ELR (cell line): ENCODE measurements at places on chromosomes 3 and 15.

DNA sequence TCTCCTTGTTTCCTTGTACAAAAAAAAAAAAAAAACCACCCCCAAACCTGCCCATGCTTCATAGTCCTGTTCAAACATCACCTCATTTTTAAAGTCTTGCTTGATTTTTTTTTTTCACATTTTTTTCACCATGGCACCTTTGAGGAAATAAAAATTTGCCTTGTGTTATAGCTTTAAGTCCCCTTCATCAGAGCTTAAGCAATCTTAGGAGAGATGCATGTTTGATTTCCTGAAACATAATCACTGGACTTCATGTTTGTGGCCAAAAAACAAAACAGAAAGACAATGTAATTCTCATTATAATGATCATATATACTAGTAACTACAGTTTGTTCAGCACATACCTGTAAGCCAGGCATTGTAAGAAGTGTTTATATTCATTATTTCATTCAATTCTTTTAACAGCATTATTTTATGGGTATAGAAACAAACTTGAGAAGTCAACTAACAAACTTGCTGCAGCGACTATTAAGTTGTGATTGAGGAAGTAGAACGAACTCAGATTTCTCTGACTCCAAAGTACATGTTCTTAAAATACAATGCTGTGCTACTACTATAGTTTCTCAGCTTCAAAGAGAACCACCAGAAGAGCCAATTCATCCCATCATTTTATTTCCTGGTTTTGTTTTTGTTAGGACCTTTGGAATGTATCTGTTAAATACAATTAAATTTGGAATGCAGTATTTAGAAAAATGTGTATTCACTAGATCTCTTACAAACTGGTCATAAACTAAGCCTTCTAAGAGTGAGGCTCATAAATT lies 203.8 kb downstream of the TCF12 start:
- no peak for DNase-seq

- DNase-seq: no peak
Measured at GRCh38 chr3:141150081-141150830, 81.4 kb upstream of the PXYLP1 start.

GRCh38 chr3:172506094-172506493 lies 17.1 kb downstream of the TNFSF10 start:
- DNase-seq: no peak

DNA sequence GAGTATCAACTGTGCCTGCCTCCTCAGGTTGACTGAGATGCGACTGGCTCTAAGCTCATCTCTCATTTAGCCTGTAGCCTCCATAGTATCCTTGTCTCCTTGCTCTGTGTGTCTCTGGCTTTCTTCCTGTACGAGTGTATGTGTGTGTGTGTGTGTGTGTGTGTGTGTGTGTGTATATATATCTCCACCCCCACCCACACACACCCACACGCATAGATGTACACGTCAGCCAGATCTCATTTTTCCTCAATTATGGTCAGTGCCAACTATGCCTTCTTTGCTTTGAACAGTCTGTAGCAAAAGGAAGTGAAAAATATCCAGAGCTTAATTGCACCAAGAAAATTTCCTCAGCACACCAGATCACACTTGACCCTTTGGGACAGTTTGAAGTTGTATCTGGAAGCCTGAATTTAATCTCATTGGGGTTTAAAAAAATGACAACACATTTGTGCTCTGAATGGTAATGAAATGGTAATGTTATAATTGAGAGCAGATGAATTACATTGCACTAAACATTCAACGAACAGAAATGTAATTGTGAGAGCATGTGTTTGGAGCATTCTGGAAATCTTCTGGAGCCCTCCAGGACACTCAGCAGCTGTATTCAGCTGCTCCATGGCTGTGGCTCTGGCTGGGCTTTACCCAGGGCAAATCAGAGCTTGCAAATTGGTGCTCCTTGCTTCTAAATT lies 63.6 kb downstream of the RYR3 start:
- DNase-seq: no peak

DNA sequence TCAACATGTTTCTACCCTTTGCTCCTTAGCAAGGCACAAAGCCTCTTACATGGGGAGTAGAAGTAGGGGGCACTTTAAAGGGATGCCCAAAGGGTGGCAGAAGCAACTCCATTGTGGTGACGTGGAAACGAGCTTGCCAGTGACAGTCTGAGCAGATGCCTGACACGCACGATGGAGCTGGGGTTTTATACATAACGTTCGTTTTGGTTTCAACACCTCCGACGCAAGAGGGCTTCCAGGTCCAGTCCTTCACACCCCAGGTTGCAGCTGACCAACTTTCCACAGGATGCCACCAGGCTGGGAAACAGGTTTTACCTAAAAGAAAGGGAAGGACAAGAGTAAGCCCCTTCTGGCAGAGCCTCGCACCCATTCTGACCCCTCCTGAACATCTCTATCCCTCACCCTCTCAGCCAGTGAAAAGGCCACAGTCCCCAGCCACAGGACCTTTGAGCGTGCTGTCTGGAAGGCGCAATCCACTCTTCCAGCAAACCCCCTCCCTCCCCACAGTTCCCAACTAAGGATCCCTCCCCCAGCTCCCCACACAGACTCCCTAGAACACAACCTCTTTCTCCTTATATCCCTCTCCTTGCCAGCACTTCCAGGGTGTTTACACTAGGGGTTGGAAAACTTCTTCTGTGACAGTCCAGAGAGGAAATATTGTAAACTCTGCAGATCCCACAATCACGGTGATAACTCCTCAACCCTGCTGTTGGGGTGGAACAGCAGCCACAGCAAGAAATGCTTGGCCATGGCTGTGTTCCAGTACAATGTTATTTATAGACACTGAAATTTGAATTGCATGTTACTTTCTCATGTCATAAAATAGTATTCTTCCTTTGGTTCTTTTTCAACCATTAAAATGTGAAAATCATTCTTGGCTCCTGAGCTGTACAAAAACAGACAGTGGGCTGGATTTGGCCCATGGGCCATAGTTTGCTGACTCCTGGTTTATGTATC lies 36.2 kb downstream of the FAM174B start:
- DNase-seq: no peak

DNA sequence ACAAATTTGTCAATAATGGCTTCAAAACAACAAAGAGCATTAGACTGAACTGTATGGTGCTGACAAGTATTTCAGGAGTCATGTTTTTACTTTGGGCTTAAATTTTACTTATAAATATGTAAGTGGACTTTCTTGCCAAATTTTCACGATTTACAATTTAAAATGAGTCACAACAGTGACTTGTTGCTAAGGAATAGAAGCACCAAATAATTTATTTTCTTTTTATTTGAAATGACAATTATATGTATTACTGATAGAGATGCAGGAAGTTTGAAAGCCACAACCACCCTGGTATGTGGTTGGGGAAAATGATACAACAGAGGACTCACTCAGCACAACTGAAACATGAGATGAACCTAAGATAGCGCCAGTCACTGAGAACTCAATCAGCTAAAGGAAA lies 90.3 kb downstream of the FMN1 start:
- DNase-seq: peak; percentile 83

DNA sequence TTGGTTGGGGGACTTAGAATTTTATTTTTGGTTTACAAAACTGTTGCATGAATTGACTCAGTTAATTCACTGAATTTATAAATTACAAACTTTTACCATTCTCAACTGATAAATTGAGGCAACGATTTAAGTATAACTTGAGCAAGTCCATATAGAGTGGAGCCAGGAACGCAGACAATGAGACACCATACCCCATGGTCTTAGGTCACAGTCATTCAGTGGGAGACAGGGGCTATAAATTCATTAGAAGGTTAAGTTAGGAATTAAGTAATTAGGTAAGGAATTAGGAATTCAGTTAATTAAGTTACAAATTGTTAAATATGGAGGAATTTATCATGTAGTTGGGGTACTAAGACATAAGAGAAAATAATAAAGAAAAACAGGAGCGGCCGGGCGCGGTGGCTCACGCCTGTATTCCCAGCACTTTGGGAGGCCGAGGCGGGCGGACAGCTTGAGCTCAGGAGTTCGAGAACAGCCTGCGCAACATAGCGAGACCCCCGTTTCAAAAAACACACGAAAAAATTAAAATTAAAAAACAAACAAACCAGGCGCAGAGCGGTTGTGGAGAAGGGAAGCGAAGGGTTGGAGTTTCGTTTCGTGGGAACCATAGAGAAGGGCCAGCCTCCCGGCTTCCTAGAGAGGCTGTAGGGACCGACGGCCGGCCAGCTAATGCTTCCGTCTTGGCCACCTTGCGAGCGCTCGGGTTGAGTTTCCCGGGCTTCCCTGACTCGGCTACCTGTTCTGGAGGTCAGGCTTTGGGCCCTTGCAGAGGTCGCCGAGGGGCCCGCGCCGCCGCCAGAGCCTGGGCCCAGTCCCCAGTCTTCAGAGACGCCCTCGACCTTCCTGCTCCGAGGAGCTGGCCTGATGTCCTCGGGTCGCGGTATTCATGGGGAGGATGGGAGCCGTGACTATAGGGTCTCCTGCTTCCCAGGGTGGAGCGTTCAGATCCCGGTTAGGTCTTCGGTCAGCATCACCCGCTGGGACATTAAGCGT lies at the start of gene ZNF619:
Gene ZNF619 (plus strand): TSS at position 645 of the 993 bp plus-strand sequence. CDS start 858 bp downstream, outside the sequence.
- DNase-seq: peak; percentile 79

DNA sequence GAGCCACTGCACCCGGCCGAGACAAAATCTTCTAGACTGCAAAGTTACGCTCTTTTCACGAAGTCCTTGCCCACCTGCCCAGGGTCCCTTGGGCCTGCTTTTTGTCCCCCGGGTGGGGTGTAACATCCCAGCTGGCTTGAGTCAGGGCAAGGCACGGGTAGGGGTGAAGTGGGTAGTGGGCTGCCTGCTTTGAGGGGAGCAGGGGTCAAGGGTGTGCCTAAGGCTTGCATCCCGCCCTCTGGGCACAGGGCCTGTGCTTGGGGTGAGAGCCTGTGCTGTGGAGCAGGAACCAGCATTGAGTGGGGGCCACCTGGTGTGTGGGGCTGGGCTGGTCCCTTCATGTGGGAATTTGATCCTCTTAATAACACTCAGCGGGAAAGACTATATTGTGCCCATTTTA lies 74.6 kb downstream of the KLF13 start:
- DNase-seq: no peak

DNA sequence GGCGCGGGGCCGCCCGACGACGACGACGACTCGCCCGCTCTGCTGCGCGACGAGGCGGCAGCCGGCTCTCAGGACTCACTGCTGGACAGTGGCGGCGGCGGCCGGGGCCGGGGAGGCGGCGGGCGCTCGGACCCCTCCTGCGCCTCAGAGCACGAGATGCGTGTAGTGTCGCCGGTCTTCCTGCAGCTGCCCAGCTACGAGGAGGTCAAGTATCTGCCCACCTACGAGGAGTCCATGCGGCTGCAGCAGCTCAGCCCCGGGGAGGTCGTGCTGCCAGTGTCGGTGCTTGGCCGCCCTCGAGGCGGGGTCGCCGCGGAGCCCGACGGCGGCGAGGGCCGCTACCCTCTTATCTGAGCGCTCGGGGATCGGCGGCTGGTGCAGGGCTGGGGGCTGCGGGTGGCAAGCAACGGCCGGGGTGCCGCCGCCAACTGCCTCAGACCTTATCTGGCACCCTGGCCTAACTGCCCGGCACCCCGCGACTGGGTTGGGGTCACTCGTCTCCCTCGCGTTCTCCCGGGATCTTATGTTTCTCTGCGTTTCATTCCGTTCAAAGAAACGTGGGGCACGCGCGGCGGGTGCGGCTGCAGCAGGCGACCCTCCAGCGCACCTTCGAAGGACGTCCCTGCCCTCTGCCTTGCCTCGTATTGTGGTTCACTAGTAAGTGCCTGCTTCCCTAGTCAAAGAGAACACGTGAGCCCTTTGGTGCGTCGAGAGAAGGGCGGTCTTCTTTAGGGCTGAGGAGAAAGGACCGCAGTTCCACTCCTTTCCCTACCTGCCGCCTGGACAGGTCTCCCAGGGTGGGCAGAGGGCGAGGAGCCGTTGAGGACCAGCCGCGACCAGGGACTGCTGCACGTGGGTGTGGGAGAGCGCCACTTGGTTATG lies 1.0 kb downstream of the C3orf80 start:
- peak; percentile 2 for DNase-seq

DNA sequence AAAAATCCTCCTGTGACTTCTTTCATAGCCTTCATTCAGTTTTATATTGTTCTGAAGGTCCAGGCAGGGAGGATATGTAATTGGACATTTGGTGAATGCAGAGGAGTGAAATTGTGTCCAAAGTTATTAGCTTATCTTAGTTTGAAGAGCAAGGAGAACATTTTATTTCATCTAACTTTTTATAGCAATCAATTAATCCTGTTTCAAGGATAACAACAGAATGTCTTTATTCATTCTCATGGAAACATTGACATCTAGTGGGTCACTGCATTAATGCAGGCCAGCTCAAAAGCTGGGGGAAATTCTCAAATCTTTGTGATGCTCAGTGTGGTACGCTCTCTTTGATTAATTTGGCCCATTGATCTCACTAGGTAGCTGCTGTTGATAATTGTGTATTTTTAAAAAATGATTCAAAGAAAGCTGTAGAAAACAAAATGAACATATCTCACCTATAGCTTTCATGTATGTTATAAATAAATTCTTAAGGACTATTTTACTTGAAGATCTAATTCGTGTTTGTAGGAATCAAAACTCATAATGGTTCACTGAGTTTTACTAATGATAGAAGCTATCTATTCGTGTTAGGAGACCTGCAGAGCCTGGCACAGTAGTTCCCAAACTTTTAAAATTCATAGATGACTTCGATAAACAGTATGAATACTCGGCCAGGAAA lies 150.8 kb upstream of the KCNMB2 start:
- DNase-seq: peak; percentile 56

DNA sequence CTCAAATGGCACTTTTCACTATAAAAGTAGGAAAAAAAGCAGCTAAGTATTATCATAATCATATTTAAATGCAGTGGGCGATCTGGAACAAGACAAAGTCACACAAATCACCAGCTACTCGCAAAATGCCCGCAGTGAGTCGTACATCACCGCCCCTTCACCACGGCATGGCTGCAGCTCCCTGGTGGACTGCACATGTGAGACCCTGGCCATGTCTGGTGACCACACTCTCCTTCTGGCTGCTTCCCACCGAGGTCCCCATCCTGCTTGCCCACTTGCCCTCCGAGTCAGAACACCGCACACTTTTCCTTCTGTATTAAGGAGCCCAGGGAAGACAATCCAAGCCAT lies 38.6 kb downstream of the ACAA1 start:
- DNase-seq: no peak

DNA sequence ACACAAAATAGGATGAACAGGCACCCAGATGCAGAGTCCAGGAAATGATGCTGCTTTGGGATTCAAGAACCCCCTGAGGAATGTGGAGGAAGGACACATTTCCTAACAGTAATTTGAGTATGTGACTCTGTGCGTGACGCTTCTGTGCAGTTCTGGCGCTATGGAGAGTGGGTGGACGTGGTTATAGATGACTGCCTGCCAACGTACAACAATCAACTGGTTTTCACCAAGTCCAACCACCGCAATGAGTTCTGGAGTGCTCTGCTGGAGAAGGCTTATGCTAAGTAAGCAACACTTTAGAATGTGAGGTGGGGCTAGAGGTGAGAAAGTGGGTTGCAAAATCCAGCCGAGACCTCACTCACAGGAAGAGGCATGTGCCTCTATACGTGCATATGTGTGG lies 28.3 kb downstream of the CAPN3 start:
- DNase-seq: no peak

DNA sequence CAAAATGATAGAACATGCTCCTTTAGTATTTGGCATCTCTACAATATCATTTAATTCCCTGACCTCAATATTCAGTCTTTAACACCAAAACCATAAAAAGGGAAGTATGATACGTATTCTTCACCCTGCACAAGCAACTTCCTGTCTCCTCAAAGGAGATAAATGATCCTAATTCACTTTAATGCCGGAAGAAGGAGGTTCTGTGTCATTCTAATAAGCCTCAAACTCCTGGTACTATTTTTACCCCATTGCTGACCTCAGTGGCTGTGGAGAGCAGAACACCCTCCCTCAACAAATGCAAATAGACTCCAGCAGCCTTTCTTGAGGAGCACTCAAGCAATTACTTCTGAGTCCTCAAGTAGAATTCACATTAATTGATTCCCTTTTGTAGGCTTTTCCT lies 173.3 kb downstream of the TMEM108 start:
- DNase-seq: no peak

- DNase-seq: peak; percentile 42
Measured at GRCh38 chr3:39378088-39378487, 5.1 kb upstream of the SLC25A38 start.
